ENCODE measurements at places on chromosomes 2 and 18.

- DNase-seq: no peak
Measured at GRCh38 chr18:8373486-8373885, 235.8 kb upstream of the RAB12 start.

DNA sequence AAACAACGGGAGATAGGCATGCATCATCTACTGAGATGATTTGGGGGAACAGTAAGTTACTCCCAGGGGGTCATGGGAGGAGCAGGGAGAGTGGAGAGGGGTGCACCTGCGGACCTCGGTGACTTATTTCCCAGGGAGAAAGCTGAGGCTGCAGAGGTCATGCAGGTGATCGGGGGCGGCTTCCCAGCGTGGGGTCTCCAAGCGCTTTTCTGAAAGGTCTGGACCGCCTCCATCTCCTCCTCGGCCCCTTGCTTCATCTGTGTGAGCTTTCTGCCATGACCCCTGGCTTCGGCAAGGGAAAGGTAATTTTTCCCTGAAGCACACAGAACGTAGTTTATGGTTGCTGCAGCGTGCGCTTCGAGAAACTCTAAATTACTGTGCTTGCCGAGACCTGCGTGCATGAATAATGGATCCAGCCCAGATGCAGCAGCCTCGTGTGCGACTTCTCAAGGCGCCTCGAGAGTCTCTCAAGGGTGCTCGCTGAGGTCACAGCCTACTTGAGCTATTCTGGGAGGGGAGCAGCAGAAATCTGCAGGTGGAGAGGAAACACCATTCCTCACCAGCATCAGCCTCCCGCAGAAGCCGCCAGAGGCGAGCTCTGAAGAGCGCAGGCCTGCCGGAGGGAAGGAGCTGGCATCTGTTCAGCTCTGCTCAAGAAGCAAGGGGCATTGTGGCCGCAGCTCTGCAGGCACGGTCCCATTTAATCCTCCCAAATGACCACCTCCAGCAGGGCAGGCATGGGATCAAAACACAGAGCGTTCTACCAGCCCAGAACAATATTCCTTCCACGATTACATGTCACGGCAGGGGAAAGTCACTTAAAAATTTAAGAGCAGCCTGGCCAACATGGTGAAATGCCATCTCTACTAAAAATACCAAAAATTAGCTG lies 308.4 kb upstream of the MYT1L start:
- DNase-seq: no peak

- DNase-seq: no peak
Measured at GRCh38 chr2:239828192-239828972, 196.8 kb downstream of the NDUFA10 start.

DNA sequence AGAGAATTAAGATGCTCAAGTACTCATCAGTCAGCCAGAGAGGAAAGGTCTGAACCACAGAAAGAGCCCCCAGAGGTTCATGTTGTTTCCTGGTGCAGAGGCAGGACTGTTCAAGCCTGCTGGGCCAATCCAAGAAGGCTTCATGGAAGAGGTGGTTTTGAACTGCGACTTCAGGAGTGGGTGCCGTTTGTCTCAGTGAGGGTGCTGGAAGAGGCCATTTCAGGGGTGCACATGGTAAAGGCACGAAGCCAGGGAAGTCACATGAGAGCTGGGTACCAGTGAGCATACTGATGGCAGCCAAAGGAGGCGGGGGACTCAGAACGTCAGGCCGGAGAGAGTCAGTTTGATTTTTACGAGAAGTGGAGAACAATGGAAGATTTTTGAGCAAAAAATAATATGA lies 55.5 kb downstream of the EMILIN2 start:
- no peak for DNase-seq

- DNase-seq: no peak
Measured at GRCh38 chr2:239145106-239145505, 255.7 kb downstream of the HDAC4 start.

- no peak for DNase-seq
Measured at GRCh38 chr2:83282841-83283240, 1176.2 kb downstream of the SUCLG1 start.

DNA sequence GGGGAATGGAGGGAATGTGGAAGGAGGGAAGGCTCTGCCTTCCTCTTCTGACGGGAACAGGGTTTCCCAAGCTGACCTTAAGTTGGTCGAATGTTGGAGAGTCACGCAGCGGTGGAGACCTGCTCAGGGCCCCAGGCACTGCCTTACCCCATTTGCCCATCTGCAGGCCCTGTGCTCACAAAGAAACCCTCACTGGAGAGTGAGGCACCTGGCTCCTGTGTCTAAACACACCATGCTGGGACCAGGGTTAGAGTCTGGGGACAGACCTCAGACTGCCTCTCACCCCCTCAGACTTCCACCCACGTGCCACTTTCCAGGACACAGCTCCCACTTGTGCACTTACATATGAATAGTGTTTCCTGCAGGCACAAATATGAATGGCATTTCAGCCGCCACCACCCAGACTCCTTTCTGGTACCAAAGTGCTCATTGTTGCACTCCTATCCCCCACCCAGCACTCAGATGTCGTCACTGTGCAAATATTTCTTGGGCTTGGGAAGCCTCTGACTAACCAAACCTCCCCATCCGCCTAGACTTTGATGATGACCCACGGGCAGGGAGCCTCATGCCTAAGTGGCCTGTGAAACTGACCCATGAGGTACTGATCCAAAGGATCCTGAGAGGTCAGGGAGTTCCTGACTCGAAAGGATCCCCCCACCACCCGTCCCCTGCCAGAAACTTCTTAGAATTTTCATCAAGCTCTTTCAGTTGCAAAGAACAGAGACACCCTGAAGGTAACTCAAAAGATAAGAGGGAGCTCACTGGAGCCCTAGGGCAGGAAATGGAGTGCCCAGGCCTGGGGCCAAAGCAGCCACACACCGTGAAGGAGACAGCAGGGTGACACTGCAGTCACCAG lies 78.3 kb downstream of the STPG4 start:
- no peak for DNase-seq

GRCh38 chr2:75064691-75065396 lies 106.4 kb downstream of the POLE4 start:
- peak; percentile 17 for DNase-seq

- no peak for DNase-seq
Measured at GRCh38 chr18:55699233-55699765, 111.3 kb upstream of the TCF4 start.

GRCh38 chr2:204012072-204012653 lies 75.6 kb downstream of the ICOS start:
- DNase-seq: peak; percentile 3

GRCh38 chr2:68800027-68800401 lies 65.4 kb downstream of the ARHGAP25 start:
- no peak for DNase-seq
